Activated CD8-positive, alpha-beta T cell treated with anti-CD3 and anti-CD28 coated beads, Interleukin-2, amount 10 ng/mL, durations not matched to agents 7 days and 5 days (primary cell): ENCODE measurements at places on chromosomes 5 and 9.

DNA sequence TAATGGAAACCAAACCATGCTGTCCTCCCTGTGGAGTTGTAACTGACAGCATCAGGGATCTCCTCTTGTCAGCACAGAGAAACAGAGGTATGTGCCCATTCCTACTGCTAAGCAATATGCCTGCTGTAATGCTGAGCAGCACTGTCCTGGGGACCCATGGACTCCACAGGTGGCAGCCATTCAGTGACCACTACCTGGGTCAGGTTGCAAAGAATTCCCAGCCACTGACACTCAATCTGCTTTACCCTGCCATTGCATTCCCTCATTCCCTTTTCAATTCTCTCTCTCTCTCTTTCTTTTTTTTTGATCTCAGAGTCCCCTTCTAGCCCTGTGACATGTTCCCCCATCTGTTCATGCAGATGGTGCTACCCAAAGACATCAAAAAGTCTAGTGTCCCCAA, 104.1 kb downstream of the GABRB2 start:
- no peak for DNase-seq

DNA sequence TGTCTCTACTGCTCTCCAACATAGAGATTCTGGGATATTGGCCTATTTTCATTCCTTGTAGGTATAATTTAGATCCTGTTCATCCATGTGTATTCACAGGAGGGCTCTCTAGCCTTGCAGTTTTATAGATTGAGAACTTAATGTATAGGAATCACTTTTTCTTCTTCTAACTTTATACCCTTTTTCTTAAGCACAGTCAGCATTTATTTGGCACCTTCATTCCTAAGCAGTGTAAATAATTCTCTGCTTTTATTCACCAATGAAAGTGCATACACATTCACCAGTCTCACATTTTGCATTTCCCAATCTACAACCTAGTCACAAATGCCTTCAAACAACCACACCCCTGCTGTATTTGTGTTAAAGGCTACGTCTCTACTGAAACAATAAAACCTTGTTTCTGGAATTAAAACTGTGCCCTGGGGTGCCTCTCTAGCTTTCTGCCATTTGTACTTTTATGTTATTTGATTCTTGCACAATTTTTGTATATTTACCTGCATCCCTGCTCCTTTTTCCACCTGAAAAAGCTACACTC, 49.3 kb downstream of the NREP start:
- DNase-seq, result no peak

DNA sequence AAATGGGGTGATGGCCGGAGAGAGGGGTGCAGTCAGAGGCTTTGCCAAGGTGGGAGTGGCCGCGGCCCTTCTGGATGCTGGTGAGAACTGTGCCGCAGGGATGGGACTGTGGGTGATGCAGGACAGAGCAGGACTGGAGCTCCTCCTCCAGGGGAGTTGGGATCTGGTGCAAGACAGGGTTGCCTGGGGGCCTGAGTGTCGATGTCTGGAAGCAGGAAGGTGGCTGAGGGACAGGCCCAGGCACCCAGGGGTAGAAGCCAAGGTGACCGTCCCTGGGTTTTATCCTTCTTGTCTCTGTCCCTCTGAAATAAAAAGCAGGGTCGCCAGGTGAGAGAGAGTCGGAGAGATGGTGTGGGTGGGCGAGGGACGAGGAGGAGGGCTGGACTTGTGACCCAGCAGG, 89.1 kb upstream of the IER5L start:
- no peak for DNase-seq

DNA sequence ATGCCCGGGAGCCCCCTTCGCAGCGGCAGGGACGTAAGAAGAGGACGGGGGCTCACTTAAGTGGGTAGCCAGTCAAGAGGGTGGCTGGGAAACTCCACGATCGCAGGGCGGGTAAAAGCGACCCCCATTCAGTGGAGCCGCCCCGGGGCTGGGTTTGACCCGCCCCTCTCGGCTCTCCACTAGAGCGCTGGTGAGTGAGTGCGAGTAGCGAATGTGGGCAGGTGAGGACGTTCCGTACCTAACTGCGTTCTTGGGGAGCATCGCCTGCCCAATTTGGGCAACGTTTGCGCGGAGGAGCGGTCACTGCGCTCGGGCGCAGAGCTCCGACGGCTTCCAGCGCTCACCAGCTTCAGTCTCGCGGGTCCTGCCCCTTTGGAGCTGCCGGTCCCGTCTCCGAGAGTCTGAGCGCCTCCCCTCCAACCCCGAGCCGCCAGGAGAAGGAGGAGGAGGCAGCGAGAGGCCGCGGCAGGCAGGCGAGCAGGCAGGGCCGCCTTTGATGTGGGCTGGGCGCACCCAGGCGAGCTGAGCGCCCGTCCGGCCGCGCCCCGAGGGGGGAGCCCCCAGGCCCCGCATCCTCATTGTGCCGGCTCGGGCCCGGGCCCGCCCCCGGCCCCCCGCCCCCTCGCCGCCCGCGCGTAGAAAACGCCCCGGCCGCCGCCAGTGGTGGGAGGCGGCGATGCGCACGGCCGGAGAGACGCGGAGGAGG, at the start of gene FGF18:
TSS of gene FGF18 (plus strand) at position 666 of the 706 bp plus-strand sequence. CDS start 553 bp downstream, outside the sequence.
- peak; percentile 71 for DNase-seq

DNA sequence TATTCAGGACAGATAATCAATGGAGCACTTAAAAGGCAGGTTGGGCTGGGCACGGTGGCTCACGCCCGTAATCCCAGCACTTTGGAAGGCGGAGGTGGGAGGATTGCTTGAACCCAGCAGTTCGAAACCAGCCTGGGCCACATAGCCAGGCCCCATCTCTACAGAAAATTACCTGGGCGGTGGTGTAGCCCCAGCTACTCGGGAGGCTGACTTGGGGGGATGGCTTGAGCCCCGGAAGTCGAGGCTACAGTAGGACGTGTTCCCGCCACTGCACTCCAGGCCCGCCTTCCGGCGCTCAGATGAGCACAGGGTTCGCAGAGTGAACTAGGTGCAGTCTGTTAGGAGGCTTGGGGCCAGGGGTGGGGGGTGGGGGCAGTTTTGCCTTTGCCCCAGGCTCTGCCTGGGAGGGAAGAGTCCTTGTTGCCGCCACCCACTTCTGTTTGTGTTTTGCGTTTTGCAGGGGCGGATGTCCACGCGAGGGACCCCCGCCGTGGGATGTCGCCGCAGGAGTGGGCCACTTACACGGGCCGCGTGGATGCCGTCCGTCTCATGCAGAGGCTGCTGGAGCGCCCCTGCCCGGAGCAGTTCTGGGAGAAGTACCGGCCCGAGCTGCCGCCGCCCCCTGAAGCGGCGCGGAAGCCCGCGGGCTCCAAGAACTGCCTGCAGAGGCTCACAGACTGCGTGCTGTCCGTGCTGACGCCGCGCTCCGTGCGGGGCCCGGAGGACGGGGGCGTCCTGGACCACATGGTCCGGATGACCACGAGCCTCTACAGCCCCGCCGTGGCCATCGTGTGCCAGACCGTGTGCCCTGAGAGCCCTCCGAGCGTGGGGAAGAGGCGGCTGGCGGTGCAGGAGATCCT, 85.2 kb downstream of the ANKRD33B start:
- no peak for DNase-seq

DNA sequence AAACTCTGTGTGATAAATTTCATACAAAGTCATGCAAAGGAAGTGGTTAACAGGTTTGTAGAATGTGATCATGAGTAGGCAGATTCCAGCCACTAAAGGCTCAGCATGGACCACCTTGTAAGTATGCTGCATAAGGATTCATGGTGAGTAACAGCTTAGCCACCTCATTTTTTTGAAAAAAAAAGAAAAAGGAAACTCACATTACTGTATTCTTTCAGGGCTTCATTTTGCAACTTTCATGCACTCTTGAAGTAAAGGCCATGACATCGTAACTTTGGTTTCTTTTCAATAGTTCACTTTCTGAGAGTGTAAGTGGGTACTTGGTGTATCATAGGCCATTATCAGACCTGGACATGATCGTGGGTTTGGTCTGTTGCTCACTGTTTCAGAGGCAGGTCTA, 175.1 kb downstream of the PCSK1 start:
- DNase-seq, result no peak

- DNase-seq, result no peak
Measured at GRCh38 chr5:97118261-97119006, 24.0 kb downstream of the LIX1 start.

- DNase-seq, result no peak
Measured at GRCh38 chr5:146797658-146798057, 80.9 kb downstream of the PPP2R2B start.

DNA sequence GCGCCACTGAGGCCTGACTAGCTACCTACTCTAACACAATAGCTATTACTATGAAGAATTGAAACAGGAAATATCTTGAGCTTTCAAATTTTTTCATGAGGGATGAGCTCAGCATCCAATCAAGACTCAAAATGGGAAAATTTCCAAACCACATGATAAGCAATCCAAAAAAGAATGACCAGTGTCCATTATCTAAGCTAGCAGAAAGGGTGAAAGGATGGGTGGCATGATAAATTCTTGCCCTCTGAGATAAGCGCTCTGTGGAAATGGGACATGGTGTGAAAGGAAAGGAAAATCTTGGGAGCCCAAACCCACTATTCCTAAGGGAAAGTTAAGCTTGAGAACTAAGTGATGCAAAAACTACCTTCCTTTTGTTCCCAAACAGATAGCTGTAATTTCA, 170.2 kb upstream of the NREP start:
- DNase-seq, result no peak

GRCh38 chr5:89418407-89419085, 535.6 kb upstream of the MEF2C start:
- DNase-seq, result no peak

- no peak for DNase-seq
Measured at GRCh38 chr9:17824616-17825264, 245.9 kb downstream of the SH3GL2 start.

- DNase-seq, result no peak
Measured at GRCh38 chr5:133480866-133481265, 131.5 kb downstream of the FSTL4 start.

GRCh38 chr9:13860946-13861640, 452.8 kb downstream of the NFIB start:
- DNase-seq, result no peak

- no peak for DNase-seq
Measured at GRCh38 chr9:81460693-81461092, 228.7 kb downstream of the TLE1 start.

DNA sequence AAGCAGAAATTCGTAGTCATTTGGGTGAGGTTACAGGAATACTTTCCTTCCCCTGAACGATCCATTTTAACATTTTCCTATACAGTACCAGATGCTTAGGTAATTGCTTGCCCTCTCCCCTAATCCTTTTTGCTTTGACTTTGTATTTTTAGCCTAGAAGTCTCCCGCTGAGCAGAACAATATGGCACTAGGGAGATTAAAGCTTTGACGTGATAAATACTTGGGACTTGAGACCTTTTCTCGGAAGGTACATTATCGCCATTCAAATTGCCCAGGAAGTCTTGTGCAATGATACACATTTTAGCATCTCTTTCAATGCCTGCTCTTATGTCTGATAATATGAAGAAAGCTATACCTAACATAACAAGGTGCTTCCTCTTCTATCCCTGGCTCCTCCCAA, 22.9 kb upstream of the SPATA31C2 start:
- no peak for DNase-seq

GRCh38 chr9:111704503-111704902, 43.1 kb downstream of the GNG10 start:
- DNase-seq, result no peak

DNA sequence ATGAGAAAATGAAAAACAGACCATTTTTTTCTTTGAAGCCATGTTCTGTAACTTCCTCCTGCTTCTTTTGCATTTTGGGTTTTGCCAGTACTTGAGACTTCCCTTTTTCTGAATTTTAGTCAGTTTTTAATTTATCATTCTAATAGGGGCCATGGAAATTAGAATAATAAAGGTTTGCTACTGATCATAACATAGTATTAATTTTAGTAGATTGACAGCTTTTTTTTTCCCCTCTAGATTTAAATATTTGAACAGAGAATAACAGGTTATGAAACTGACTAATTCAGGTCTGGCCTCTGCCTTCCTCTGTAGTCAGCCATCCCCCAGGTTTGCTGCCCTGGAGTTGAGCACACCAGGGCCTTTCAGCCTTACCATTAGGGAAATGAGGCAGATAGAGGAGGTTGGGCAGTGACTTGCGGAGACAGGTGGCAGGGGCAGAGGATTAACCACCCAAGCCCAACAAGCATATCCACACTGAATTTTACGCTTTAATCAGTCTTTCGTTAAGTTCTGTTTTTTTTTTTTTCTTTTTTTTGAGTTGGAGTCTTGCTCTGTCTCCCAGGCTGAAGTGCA, 80.1 kb upstream of the TNFAIP8 start:
- no peak for DNase-seq

DNA sequence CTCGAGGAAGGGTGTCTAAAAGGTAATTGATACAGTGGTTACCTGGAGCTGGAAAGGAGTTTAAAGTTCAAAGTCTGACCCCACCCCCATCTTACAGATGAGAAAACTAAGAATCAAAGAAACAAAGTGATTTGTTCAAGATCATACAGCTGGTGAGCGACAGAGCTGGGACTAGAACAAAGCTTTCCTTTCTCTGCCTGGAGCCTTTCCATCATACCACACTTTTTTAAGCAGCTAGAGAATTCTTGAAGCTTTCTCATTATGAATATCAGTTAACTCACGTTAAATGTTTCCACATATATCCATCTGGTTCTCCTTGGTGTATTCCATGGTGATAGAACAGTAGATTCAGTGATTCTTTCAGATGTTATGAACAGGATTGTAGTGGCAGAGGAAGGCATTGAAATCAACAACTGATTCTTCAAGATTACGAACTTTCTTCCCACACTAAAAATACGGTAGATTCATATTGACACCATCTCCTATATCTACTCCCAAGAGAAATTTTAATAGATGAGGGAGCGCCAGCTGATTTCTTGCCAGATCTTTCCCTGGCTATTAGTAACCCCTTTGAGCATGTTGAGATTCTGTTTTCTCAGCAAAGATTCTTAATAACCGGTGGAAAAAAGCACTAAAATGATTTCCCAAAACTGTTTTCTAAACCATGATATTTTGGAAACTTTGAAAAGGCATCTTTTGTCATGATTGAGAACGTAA, 233.7 kb downstream of the ADAMTSL1 start:
- DNase-seq, result no peak

DNA sequence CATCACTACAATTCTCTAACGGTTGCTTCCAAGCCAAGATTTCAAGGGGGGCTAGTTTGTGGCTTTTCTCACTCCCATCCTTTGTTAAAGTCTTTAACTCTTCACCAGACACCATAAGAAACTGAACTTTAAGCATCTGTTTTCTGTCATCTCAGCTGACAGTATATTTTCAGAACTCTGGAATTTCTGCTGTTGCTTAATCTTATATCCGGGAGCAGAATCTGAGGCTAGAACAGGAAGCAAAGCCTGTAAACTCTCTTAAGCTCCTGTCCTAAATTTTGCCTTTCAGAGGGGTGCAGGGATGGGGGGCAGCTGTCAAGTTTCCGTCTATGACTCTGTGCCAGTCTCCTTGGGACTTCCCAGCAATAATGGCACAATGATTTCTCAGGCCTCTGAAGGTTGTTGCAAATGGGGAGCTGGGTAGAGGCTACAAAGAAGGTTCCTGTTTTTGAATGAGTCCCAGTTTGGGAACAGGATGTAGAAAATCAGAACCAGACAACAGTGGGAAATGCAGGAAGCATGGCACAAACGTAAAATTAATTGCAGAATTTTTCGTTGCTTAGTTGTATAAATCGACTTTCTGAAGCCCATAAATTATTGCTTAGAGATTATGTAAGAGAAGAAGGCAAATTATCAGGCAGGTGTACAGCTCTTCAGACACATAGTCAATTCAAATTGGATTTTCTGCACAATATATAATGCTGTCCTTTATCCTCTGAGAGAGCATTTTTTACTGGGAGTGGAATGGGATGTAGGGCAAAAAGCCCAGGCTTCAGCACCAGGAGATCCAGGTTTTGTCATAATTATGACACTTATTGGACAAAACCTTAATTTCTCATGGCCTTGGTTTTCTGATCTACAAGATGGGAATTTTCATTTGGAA, 430.9 kb downstream of the DMAC1 start:
- DNase-seq, result no peak

GRCh38 chr9:15222313-15222712, 84.7 kb downstream of the TTC39B start:
- DNase-seq, result no peak
